ENCODE measurements at places on chromosomes 12 and 14. TPM values are rescaled to one million over a fixed set of nuclear protein-coding genes. Genes with fewer than 3 reads are reported as not detected.

The PLEKHD1 gene
- total RNA-seq = under 0.01 TPM

The ATF7 gene
- 12.9 TPM for total RNA-seq

The PRPH gene
- total RNA-seq = 9.6 TPM

The CFAP73 gene
- 0.99 TPM for total RNA-seq

DNA sequence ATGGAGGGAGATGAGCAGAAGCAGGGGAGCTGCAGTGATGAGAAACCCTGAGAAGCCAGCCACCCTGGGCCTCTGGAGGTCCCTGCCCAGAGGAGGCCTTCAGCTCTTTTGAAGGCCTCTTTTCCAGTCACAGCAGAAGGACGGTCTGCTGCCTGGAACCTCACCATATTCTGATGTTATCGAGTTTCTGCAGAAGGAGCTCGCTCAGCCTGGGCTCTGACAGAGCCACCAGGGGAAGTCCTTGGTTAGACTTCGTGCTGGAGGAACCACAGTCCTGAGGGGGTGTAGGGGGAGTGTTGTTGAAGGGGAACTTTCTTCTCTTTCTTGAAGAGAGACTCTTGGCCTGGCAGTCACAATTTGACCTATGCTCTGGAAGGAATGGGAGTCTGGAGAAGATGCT lies 25.1 kb upstream of the BATF start:
- no peaks in the 10 kb centered on the region for H3K36me3 ChIP-seq
- DNase-seq = no peak

GRCh38 chr12:68465227-68465626 lies 133.1 kb upstream of the MDM1 start:
- no peaks in the 10 kb centered on the region for H3K27me3 ChIP-seq
- H3K27ac ChIP-seq = no peak overlapping the region
- H3K4me1 ChIP-seq = no peaks in the 10 kb centered on the region
- no peak for DNase-seq

DNA sequence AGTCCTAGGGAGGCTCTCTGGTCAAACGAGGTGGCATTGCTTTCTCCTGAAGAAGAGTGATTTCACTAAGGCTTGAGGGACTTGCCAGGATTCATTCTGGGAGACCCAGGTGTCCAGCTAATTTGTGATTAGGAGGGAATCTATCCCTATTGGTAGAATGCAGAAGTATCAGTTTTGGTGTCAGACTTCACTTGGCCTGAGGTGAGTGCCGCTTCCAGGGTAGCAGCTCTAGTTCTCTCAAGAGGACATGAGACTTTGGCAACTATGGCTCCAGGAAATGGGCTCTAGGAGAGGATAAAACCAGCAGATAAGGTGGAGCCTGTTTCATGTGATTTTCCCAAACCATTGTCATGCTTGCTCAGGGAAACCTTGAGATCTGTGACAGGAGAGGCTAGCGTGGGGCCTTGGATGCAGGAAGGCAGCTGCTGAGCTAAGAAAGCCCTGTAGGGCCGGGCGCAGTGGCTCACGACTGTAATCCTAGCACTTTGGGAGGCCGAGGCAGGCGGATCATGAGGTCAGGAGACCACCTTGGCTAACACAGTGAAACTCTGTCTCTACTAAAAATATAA lies 11.6 kb upstream of the TMEM117 start:
- no peaks in the 10 kb centered on the region for H3K27me3 ChIP-seq
- H3K4me1 ChIP-seq = no peaks in the 10 kb centered on the region
- DNase-seq = no peak
- no peaks in the 10 kb centered on the region for H3K36me3 ChIP-seq
- no peak overlapping the region for H3K27ac ChIP-seq
- no peak overlapping the region for H3K4me3 ChIP-seq

- no peaks in the 10 kb centered on the region for H3K36me3 ChIP-seq
- no peak overlapping the region for H3K27ac ChIP-seq
- DNase-seq = no peak
- no peaks in the 10 kb centered on the region for H3K27me3 ChIP-seq
These were observed 30.6 kb upstream of the EID3 start for GRCh38 chr12:104272938-104273337.

- no peaks in the 10 kb centered on the region for H3K27me3 ChIP-seq
- H3K4me1 ChIP-seq = no peaks in the 10 kb centered on the region
- DNase-seq = no peak
- H3K27ac ChIP-seq = no peak overlapping the region
- H3K4me3 ChIP-seq = no peak overlapping the region
These were observed 86.9 kb downstream of the FSCB start for GRCh38 chr14:44420226-44420625.

- H3K4me1 ChIP-seq = no peaks in the 10 kb centered on the region
- H3K27ac ChIP-seq = no peak overlapping the region
- no peaks in the 10 kb centered on the region for H3K27me3 ChIP-seq
- no peaks in the 10 kb centered on the region for H3K36me3 ChIP-seq
These were observed 263.2 kb downstream of the TRHDE start for GRCh38 chr12:72535212-72535990.

DNA sequence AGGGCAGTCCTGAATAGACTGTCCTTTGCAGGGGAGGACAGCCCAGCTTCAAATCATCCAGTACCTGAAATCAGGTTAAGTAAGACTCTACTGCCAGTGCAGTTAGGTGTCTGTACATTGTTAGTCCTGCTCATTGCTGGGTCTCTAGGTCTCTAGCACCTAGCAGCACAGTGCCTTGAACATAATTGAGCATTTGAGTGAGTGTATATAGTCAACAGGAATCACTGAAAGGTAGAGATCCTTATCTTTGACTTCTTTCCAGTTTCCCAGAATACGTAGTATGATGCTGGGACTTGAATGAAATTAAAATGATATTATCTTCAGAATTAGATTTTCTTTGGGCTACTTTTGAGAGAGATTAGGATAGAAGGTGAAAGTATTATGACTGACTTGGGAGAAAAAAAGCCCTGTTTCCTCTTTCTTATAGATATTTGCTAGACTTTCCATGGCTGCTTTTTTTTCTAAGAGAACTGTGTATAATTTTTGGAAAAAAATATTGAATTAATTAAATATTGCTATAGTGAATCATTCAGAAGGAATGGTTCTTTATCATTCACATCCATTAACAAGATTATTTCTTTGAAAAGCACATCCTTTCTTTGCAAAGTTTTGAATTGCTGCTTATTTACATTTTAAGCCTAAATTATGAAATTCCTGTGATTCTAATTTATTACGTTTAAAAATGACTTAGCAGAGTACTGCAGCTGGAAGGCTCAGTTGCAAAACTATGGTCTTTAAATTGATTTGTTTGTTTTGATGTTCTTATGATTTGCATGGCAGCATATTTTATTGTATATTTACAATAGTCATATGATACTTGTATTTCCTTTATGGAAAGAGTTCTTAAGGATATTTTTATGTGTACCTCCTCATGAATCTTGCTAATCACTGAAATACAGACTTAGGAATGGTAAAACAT lies 51.6 kb downstream of the PPP4R4 start:
- H3K27me3 ChIP-seq = no peaks in the 10 kb centered on the region
- DNase-seq = no peak
- no peaks in the 10 kb centered on the region for H3K4me1 ChIP-seq
- H3K27ac ChIP-seq = no peak overlapping the region
- H3K4me3 ChIP-seq = no peak overlapping the region
- H3K36me3 ChIP-seq = no peaks in the 10 kb centered on the region

- DNase-seq = no peak
- H3K27me3 ChIP-seq = no peaks in the 10 kb centered on the region
- H3K36me3 ChIP-seq = no peaks in the 10 kb centered on the region
These were observed 435.7 kb downstream of the GXYLT1 start for GRCh38 chr12:41709012-41709411.

DNA sequence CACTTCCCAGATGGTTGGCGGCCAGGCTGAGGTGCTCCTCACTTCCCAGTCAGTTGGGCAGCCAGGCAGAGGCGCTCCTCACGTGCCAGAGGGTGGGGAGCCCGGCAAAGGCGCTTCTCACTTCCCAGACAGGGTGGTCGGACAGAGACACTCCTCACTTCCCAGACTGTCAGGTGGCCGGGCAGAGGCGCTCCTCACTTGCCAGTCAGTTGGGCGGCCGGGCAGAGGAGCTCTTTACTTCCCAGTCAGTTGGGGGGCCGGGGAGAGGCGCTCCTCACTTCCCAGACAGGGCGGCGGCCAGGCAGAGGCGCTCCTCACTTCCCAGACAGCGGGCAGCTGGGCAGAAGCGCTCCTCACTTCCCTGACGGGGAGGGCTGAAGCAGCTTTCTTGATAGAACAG lies 143.0 kb upstream of the ARID2 start:
- no peak overlapping the region for H3K4me3 ChIP-seq
- no peaks in the 10 kb centered on the region for H3K27me3 ChIP-seq
- H3K27ac ChIP-seq = no peak overlapping the region
- H3K4me1 ChIP-seq = peaks cover 15% of the 10 kb centered on the region
- DNase-seq = no peak

- no peaks in the 10 kb centered on the region for H3K27me3 ChIP-seq
- DNase-seq = no peak
These were observed 366.2 kb upstream of the KITLG start for GRCh38 chr12:88946372-88946997.

- no peak overlapping the region for H3K4me3 ChIP-seq
- no peaks in the 10 kb centered on the region for H3K27me3 ChIP-seq
- DNase-seq = no peak
- H3K27ac ChIP-seq = no peak overlapping the region
- H3K4me1 ChIP-seq = no peaks in the 10 kb centered on the region
These were observed 1141.2 kb upstream of the TMEM132C start for GRCh38 chr12:127125607-127126259.

Data from body of pancreas (tissue), 4 donors.